ENCODE measurements at places on chromosomes 6 and 20.

- no peak for DNase-seq
Observed at GRCh38 chr6:79196912-79197311, 37.6 kb downstream of the HMGN3 start.

DNA sequence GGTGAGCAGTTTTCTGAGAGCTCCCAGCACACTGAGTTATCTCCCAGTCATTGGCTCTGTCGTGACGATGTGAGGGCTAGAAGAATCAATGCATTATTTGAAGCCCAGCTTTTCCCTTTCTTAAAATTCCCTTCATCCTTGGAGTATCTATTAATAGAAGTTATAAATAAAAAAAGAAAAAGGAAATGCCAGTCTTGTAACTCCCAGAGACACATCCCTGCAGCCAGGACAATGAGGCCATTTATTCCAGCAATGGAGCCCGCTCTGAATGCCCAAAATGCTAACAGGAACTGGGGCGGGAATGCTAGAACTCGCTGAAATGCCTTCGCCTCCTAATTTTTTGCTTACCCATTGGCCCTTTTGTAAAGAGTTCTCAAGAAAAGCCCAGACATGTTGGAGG is 305.8 kb downstream of the TFAP2C start:
- no peak for DNase-seq

DNA sequence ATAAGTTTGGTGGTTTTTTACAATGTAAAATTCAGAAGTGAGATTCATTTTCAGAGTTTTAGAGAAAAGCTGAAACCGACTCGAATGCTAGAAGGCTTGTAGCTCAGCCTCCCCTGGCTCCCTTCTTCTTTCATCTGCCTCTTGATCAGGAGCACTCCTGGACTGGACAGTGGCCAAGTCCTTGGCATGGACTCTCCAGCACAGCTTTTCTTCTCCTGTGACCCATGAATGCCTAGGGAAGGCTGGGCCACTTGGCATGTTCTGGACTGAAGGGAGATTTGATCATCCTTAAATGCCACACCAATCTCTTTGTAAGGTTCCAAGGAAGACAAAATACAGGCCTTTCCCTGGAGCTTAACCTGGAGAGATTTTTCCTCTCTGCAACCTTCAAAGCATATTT is 384.0 kb upstream of the SASH1 start:
- DNase-seq: no peak

GRCh38 chr20:22389836-22390542 is 194.4 kb downstream of the FOXA2 start:
- no peak for DNase-seq

- DNase-seq: no peak
Observed at GRCh38 chr20:23536328-23536974, 31.8 kb downstream of the CST9L start.

GRCh38 chr6:16677458-16677857 is 83.8 kb downstream of the ATXN1 start:
- DNase-seq: no peak

- no peak for DNase-seq
Observed at GRCh38 chr20:54214566-54214965, 6.7 kb downstream of the PFDN4 start.

- DNase-seq: no peak
Observed at GRCh38 chr6:39224011-39224410, 5.3 kb downstream of the KCNK5 start.

DNA sequence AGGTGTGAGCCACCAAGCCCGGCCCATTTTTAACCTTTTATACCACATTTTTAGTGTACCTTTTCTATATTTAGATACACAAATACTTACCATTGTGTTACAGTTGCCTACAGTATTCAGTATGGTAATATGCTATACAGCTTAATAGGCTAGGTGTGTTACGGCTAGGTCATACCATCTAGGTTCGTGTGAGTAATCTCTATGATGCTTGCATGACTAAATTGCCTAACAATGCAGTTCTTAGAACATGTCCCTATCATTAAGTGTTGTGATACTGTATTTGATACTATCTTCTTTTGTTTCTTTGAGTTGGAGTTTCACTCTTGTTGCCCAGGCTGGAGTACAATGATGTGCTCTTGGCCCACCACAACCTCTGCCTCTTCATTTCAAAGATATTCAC is 387.7 kb upstream of the SASH1 start:
- DNase-seq: no peak

DNA sequence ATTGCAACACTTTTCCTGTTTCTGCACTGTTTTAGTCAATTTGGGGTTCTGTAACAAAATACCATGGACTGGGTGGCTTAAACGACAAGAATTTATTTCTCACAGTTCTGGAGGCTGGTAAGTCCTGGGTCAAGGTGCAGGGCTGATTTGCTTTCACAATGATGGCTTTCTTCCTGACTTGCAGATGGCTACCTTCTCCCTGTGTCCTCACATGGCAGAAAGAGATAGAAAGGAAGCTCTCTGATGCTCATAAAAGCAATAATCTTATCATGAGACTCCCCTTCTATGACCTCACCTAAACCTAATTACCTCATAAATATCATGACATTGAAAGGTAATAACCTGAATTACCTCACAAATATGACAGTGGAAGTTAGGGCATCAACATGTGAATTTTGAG is 511.5 kb upstream of the CITED2 start:
- no peak for DNase-seq

DNA sequence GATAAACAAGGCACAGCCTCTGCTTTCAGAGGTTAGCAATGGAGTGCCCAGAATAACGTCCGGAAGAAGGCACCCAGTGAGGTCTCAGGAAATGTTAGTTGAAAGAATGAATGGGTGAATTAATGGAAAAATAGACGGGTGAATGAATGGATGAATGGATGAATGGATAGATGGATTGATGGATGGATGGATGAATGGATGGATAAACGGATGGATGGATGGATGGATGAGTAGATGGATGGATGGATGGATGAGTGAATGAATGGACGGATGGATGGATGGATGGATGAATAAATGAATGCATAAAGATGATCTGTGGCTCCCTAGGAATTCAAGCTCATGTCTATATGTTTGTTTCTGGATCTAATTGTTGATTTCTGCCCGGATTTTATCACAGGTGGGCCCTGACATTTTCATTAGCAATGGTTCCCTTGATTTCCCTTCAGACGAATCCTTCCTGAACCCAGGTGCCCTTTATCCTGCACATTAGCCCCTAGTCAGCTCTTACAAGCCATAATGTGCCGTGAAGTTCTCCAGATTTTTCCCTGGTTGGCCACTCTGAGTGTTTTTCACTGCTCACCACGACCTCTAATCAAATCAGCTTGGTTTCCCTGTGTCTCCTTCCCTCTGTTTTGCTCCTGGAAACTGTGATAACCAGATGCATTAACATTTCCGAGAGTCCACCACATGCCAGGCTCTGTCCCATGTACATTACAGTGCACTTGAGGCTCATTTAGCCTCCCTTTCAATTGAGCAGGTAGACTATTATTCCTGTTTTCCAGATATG is 22.2 kb downstream of the TSHZ2 start:
- no peak for DNase-seq

DNA sequence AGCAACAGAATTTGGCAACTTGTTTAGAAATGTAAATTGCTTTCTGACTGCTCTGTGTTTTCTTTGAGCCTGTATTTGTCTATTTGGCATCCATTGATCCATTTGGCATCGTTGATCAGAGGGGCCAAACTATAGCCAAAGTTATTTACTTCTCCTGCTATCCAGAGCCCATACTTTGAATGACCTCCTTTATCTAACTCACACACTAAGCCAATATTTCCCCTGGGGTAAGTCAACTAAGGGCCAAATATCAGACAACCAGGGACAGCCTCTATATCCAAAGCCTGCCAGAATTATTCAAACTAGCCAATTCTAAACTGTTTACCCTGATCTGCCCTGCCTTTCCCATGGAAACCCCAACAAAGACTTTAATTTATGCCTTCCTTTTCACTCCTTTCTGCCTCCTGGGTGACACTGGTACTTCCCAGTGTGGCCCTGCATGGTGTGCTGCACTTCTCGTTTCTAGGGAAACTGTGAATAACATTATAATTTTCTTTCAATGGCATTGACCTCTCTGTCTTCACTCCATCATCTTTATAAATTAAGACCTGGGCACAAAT is 19.8 kb upstream of the ZNF184 start:
- DNase-seq: no peak

DNA sequence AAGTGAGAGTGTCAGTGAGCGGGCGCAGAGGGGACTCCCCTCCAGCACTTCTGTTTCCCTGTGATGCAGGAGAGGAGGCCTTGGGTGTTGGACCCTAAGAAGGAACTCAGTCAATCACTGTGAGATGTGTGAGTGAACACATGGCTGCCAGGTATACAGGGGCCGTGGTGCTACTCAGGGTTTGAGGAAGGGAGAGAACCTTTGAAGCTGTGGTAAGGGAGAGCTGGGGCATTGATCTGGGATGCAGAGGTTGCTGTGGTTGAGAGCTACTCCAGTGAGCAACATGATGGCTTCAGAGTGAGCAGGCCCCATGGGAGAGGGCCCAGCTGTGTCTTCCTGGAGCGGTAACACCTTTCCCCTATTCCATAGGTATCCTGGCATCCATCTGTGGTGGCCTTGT is 99.2 kb downstream of the SLC22A3 start:
- DNase-seq: no peak

DNA sequence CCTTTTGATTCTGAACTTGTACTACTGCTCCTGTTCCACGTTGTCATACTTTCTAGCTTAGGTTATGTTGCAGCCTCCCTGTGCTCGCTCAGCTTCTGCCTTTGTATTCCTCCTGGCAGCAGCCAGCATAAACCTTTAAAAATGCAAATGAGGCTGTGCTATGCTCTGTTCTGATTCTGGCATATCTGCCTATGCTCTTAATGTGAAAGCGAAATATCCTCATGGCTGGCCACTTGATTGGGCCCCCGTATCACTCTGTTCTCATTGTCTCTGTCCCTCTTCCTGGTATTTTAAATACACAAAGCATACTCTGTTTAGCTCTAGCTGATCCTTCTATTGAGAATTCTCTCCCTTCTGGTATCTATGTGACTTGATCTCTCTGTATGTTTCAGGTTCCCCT is 139.0 kb downstream of the JARID2 start:
- no peak for DNase-seq

DNA sequence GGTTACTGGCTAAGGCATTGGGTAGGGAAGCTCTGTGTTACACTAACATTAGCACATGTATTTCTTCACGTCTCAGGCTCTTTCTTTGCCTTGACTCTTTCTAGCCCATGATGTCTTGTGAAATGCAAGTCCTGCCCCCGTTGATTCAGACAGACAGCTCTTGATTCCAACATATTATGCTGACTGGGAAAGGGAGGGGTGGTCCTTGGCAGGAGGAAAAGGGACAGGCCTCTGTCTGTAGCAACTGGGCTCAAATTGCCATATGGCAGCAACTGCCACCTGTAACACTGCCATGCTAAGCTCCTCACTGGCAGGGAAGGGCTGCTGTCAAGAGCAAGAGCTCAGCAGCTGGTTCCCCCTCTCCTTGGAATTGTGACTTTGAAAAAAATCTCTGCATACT is 5.7 kb upstream of the KCNK15 start:
- DNase-seq: no peak

- DNase-seq: no peak
Observed at GRCh38 chr20:33925867-33926266, 67.8 kb upstream of the RALY start.

DNA sequence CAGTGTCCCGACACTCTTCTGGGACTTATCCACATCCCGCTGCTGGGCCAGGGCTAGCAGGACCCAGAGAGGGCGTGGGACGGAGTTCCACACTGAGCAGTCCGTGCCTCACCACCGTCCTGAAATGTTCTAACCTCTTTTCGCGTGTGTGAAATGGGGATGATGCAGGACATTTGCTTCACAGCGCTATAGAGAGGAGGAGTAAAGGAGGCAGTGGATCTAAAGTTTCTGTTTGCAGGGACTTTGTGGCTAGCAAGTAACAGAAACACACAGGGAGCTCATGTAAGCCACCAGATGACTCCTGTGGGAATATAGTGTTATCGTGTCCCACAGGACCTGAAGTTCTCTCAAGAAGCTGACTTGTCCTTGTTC is 634 bp downstream of the ITPA start:
- DNase-seq: no peak

GRCh38 chr6:120945905-120946594 is 388.2 kb downstream of the TBC1D32 start:
- no peak for DNase-seq

- DNase-seq: no peak
Observed at GRCh38 chr6:26363882-26364701, 906 bp upstream of the BTN3A2 start.

- DNase-seq: no peak
Observed at GRCh38 chr20:40037511-40037910, 651.5 kb downstream of the MAFB start.

DNA sequence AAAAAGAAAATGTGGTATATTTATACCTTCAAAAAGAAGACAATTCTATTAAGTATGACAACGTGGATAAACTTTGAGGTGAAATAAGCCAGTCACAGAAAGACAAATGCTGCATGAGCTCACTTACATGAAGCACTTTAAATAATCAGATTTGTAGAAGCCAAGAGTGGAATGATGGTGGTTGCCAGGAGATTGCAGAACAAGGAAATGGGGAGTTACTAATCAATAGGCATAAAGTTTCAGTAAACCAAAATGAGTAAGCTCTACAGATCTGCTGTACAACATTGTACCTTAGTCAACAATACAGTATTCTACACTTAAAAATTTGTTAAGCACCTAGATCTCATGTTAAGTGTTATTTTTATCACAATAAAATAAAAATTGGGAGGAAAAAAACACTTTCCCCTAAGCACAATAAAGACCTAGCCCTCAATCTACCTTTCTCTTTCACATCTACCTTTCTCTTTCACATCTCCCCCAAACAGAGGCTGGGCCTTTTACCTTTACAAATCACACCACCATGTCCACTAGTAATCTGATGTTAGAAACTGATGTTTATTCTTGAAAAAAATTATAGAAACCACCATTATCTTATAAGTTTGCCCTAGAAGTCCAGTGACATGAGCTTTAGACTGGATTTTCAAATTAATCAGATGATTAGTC is 73.9 kb downstream of the PKIB start:
- DNase-seq: no peak

GRCh38 chr20:64010711-64011237 is 25.2 kb upstream of the C20orf204 start:
- DNase-seq: no peak

GRCh38 chr20:53322651-53323050 is 271.0 kb downstream of the ZNF217 start:
- no peak for DNase-seq

DNA sequence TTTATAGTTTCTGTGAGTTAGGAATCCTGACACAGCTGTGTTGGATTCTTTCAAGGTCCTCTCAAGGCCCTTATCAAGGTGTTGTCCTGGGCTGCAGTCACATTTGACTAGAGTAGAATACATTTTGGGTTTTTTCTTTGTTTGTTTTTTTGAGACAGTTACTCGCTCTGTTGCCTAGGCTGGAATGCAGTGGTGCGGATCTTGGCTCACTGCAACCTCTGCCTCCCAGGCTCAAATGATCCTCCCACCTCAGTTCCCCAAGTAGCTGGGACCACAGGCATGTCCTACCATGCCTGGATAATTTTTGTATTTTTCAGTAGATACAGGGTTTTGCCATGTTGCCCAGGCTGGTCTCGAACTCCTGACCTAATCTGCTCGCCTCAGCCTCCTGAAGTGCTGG is 15.7 kb downstream of the NFYA start:
- DNase-seq: no peak
